ENCODE measurements at places on chromosomes 13 and 19.

- no peak for DNase-seq
These were observed 163.7 kb downstream of the TBC1D4 start for GRCh38 chr13:75318138-75318833.

GRCh38 chr13:78137404-78138142, 218.9 kb upstream of the EDNRB start:
- peak; percentile 50 for DNase-seq

DNA sequence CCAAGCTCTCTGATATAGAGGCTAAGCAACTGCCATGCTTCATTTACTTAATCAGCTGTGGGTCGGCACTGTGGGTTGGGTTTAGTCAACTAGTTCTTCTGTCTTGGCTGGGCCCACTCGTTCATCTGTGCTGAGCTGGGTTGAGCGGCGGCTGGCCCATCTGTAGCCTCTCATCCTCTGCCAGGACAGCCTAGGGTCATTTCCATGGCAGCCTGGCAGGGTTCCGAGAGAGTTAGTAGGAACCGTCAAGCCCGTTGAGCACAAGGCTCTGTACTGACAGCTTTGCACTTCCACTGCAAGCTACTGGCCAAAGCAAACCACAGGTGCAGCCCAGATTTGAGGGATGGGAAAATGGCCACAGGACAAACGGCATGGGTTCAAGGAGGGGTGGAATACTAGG, 6.6 kb upstream of the ZNF835 start:
- DNase-seq = no peak

DNA sequence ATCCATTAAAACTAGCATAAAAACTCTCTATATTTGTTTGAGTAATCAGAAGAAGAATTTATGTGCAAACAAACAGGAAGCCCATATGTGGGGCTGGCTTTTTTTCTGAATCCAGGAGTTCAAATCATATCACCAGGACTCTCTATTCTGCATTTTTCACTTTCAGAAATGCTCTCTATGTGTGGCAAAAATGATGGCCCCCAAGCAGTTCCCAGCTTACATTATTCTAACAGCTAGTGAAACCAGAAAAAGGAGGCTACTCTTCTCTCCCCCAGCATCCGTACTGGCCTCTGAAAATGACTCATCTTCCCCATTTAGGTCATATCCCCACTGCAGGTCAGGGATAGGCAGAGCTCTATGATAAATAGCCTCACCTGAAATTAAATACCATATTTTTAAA, 20.4 kb downstream of the RBM26 start:
- no peak for DNase-seq
